ENCODE measurements at places on chromosomes 3 and 15. TPM values are rescaled to one million over a fixed set of nuclear protein-coding genes. Genes with fewer than 3 reads are reported as not detected.

The TCTA gene
- 11.7 TPM for total RNA-seq

The CEP19 gene
- total RNA-seq: 0.30 TPM

The SERPINI1 gene
- total RNA-seq: 3.6 TPM

The PRR20G gene
- not detected for total RNA-seq

The NEIL1 gene
- 3.4 TPM for total RNA-seq

DNA sequence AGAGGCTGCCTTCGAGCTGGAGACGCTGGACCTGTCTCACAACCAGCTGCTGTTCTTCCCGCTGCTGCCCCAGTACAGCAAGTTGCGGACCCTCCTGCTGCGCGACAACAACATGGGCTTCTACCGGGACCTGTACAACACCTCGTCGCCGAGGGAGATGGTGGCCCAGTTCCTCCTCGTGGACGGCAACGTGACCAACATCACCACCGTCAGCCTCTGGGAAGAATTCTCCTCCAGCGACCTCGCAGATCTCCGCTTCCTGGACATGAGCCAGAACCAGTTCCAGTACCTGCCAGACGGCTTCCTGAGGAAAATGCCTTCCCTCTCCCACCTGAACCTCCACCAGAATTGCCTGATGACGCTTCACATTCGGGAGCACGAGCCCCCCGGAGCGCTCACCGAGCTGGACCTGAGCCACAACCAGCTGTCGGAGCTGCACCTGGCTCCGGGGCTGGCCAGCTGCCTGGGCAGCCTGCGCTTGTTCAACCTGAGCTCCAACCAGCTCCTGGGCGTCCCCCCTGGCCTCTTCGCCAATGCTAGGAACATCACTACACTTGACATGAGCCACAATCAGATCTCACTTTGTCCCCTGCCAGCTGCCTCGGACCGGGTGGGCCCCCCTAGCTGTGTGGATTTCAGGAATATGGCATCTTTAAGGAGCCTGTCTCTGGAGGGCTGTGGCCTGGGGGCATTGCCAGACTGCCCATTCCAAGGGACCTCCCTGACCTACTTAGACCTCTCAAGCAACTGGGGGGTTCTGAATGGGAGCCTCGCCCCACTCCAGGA is 21.1 kb downstream of the NRROS start:
- DNase-seq: no peak

GRCh38 chr3:102159810-102160451 is 274.9 kb upstream of the ZPLD1 start:
- DNase-seq: no peak

- no peak for DNase-seq
Measured at GRCh38 chr3:184305577-184305976, 6.5 kb downstream of the PSMD2 start.

DNA sequence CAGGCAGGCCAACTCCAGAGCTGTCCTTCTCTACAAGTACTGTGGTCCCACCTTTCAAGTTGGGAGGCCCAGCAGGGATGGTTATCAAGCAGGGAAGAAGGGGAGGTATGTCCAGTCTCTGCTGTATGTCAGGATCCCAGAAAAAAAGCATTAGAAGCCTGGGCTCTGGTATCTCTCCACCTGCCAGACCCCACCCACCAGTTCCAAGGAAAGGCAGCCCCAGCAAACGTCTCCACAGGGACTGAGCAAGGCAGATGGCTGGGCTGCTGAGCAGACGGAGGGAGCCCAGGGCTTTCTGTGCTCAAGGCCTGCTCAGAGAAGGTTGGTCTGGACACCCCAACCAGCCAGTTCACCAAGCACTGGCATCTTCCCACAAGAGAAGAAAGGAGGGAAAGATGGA is 287.8 kb downstream of the XXYLT1 start:
- DNase-seq: no peak

DNA sequence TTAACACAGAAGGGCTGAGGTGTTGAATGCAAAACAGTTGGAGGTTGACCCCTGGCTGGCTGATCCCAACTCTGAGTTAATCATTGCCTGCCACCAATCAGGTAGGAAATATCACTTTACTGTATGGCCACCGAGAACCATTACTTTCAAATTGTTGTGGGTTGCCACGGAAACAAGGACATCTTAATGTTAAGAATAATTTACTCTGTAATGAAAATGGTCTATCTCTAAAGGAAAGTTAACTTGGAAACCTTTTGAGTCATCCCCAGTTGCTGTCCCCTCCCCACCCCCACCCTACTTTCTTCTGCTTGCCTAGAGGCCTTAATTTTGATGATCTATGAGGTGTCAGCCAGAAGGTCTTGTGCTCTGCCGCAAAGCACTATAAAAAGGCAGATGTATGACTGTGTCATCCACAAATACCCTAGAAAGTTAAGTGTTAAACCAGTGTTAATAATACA is 78.7 kb upstream of the SNRK start:
- DNase-seq: no peak

GRCh38 chr3:152834191-152834775 is 648 bp upstream of the P2RY1 start:
- no peak for DNase-seq

DNA sequence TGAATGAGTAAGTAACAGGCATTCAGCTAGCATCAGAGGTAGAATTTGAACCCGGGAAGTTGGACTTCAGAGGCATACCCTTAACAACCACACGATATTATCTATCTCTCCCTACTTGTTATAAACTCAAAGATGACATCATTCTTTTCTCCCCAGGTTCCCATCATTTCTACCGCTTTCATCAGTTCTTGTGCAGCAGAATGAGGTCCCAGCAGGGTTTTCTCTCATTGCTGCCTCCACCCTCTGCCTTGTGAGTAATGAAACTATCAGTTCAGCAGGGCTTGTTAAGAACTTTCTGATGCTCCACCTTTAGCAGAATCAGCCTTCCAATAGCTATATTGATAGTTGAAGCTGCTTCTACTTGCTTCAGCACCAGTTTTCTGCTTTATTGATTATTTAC is 487.5 kb upstream of the KCNMB2 start:
- DNase-seq: no peak

DNA sequence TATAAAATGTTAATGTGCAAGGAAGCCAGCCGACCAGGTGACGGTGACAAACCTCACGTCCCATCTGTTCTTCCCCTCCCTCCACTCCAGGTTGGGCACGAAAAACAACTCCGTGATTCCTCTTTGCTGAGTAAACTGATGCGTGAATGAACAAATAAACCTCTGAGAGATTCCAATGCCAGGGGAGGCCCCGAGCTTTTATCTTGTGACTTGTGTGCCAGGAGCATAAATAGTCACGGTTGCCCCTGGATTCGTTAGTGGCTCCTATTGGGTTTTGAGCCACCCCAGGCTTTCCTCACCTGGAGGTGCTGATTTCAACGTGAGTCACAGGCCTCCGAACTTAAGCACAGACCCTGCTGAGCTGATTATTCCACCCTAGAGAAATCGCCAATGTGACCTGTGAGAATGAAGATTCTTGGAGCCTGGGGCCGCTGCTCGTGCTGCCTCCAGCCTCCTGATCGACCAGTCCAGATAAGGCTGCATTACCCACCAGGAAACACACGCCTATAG is 119.2 kb downstream of the SHQ1 start:
- DNase-seq: no peak

GRCh38 chr3:101172516-101172915 is 147.9 kb downstream of the IMPG2 start:
- DNase-seq: no peak

DNA sequence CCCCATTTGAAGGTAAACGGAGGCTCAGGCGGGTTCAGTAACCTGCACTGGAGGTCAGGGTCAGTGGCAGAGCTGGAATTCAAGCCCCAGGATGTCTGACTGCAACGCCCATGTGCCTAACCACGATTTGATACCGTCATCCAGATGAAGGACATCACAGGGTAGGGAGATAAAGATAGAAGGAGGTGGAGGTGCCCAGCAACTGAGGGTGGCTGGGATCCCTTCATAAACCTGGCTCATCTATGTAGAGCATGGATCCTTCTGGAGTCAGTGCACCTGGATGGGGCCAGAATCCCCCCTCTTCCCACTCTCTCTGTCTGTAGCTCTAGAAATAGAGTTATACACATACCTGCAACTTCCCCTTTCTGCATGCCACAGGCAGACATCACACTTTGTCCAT is 41.3 kb downstream of the GOLGA8S start:
- no peak for DNase-seq

DNA sequence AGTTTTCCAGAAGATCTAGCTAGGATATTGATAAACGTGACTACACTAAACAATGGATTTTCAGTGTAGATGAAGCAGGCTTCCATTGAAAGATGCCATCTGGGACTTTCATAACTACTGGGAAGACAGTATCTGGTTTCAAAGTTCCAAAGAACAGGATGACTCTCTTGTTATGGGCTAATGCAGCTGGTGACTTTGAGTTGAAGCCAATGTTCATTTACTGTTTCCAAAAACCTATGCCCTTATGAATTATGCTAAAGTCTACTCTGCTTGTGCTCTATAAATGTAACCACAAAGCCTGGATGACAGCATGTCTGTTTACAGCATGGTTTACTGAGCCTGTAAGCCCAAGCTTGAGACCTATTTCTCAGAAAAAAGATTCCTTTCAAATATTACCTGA is 245.4 kb downstream of the GBE1 start:
- DNase-seq: no peak

GRCh38 chr3:50233176-50233575 is 2.8 kb upstream of the GNAI2 start:
- DNase-seq: no peak

- no peak for DNase-seq
Measured at GRCh38 chr15:92662762-92663161, 7.2 kb upstream of the FAM174B start.

DNA sequence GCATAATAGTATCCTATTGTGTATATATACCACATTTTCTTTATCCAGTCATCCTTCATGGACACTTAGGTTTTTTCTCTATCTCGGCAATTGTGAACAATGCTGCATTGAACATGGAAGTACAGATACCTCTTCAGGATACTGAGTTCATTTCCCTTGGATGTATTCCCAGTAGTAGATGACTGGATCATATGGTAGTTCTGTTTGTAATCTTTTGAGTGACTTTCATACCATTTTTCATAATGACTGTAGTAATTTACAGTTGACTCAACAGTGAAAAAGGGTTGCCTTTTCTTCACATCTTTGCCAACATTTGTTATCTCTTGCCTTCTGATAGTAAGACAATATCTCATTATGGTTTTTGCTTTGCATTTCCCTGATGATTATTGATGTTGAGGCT is 21.8 kb downstream of the MYH15 start:
- no peak for DNase-seq

DNA sequence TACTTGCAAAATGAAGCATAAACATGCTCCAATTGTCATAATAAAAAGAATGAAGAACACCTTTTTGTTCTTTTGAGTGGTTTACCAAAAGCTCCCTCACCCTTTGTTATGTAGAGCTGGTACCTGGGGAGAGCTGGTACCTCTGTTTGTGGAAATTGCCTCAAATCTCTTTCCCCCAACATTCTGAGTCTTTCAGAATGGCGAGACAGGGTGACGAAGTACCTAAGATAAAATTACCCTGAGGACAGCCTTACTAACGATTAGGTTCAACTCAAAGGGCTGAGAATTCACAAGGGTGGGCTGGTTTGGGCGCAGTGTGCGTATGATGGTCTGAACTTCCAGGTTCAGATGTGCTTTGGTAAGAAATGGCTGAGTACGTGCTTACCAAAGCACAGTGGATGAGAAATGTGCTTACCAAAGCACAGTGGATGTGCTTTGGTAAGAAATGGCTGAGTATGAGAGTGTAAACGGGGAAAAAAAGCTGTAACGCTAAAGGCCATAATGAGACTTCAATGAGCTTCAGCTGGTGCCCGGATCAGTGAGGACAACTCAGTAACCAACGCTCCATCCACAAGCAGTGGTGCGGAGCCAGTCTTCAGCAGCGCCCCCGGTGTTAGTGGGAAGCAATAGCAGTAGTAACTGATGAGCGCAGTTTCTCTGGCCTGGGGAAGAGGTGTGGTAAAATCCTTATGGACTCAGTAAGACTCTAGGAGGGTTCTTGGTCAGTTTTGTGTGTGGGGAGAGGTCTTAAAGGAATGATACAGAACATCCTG is 72.3 kb upstream of the LRIG1 start:
- DNase-seq: no peak

- no peak for DNase-seq
Measured at GRCh38 chr3:162534431-162534830, 1037.8 kb downstream of the OTOL1 start.

- no peak for DNase-seq
Measured at GRCh38 chr3:53077476-53078220, 31.8 kb upstream of the SFMBT1 start.

GRCh38 chr3:2908693-2909351 is 201.4 kb downstream of the IL5RA start:
- no peak for DNase-seq

- DNase-seq: no peak
Measured at GRCh38 chr15:59158701-59159034, 48.0 kb upstream of the LDHAL6B start.

- no peak for DNase-seq
Measured at GRCh38 chr3:117439812-117440211, 730.2 kb downstream of the TUSC7 start.

DNA sequence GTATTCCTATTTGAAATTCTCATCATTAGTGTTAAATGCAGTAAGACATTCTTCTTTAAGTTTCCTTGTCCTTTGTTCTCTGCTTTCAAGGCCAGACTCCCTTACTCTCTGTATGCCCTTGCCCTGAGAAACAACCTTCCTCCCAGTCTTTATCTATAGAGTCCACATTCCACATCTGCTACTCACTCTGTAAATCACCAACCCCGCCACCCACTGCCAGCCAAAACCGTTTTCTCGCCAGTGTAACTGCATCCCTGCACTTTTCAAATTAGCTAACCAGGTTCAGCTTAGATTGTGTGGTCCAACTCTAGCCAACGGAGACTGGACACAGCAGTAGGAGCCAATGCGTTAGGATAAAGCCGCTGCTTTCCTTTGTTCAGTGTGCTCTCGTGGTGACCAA is 402.4 kb upstream of the PDZRN3 start:
- no peak for DNase-seq

DNA sequence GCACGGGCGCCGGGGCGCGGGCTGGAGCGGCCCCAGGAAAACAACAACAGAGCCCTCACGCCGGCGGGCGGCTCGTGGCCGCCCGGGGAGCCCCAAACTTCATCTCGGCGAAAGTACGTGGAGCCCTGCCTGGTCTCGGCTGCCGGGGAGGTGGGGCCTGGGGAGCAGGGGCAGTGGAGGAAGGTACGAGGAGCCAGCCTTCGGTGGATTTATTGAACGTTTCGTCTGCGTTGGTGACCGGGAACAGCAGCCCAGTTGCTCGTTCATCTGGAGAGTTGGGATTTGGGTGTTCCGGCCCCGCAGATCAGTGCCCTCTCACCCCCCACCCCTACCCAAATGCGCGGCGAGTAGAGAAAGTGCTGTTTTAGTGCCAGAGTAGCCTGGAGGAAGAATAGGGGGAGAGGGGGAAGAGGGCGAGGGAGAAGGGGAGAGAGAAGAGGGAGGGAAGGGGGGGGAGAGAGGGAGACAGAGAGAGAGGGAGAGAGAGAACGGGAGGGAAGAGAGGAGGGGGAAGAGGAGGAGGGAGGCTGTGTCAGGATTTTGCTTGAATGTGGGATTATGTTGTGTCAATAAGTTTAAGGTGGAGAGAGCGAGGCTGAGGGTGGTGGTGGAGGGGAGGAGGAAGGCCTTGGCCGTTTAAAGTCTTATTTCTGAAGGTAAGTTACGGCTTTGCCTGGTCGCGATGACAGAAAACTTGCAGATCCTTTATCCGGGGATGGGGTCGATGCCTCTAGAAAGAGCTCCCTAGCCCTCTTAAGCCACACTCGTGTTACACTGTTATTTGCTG is 970 bp downstream of the BBX start:
- DNase-seq: peak; percentile 76

- peak; percentile 39 for DNase-seq
Measured at GRCh38 chr3:160869825-160870224, 113.8 kb downstream of the PPM1L start.
